Dorsolateral prefrontal cortex (tissue), 122 donors: ENCODE measurements at places on chromosomes 3 and 15.
A peak's percentile ranks its signal among the peaks of the same experiment; 100 is the strongest.

- DNase-seq, result no peak
These were observed 27.3 kb upstream of the ABI3BP start for GRCh38 chr3:101020351-101021015.

- DNase-seq, result no peak
These were observed 19.9 kb upstream of the HEG1 start for GRCh38 chr3:125075738-125076137.

DNA sequence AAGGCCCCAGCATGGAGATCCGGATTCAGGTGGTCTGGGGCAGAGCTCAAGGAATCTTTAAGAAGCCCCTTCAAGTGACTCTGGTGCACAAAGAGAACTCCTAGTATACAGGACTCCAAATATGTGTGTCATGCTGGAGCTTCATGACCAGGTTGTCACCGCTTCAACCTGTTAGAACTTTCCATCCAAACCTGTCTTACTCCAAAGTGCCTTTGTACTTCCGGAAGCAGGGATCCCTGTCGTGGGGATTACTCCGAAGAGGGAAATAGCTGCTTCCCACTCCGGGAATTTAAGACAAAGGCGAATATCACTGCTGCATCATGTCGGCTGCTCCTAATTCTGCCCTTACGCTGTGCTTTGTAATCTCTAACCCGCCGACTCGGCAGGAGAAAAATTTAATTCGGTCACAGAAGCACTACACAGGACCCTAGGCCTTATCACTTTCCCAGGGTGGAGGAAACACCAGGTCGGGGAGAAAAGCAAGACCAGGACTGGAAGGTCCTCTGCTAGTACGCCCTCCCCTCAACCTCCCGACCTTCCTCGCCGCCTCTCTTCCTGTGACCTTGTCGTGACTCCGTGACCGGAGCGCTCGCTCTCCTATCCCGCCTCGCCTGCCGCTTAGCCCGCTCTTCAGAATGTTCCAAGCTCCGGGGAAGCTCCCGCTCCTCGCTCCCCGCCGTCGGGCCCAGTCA is 730 bp downstream of the HIGD1A start:
- DNase-seq, result peak; percentile 31

- no peak for DNase-seq
These were observed 93.4 kb downstream of the RBMS3 start for GRCh38 chr3:29374226-29374625.

GRCh38 chr15:50189633-50190032 is 7.6 kb downstream of the SLC27A2 start:
- no peak for DNase-seq

DNA sequence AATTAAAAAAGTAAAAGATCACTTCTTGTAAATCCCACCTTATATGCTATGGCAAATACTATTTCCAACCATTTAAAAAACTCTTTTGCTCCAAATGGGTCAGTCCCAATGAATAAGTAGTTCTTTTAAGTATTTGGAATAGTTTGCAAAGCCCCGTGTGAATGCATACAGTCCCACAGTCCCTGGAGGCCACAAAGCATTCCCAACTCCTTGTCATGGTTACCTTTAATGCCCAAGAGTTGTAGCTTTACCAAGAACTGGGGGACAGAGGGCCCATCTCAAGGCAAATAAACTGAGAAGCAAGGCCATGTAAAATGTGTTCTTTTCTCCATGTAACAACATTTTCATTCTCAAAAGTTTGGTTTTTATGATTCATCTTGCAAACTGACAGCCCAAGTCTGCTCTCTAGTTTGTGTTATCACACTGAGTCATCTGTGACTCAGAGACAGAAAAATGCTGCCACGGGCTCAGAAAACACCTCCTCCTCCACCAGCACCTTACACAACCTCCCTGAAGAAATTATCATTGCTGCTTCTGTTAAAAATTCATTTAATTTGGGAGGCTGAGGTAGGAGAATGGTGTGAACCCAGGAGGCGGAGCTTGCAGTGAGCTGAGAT is 336.2 kb downstream of the ERC2 start:
- peak; percentile 8 for DNase-seq

DNA sequence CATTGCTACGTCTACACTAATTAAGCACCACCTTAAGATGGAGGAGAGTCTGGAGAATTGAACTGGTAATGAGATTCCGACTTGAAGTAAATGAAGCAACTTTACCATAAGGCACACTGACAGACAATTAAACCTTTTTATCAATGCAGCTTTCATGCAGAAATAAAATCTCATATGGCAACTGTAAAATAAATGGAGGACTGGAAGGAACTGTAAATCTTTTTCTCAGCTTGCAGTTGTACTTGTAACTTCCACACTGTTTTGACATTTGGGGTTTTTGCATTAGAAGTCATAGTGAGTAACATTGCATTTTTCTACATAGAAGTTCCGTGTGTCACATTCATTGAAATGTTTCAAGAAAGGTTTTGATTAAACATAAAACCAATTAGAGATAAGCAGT is 705.3 kb downstream of the NLGN1 start:
- no peak for DNase-seq

- no peak for DNase-seq
These were observed 97.3 kb downstream of the CTNNB1 start for GRCh38 chr3:41296556-41296955.

- DNase-seq, result no peak
These were observed 68.5 kb downstream of the DHX30 start for GRCh38 chr3:47871389-47871788.

GRCh38 chr15:83955806-83956265 is 279.7 kb upstream of the GOLGA6L4 start:
- no peak for DNase-seq

- DNase-seq, result no peak
These were observed 107.7 kb upstream of the RPL32 start for GRCh38 chr3:12948891-12949711.

GRCh38 chr15:42549032-42549491 is 424 bp downstream of the HAUS2 start:
- DNase-seq, result no peak

DNA sequence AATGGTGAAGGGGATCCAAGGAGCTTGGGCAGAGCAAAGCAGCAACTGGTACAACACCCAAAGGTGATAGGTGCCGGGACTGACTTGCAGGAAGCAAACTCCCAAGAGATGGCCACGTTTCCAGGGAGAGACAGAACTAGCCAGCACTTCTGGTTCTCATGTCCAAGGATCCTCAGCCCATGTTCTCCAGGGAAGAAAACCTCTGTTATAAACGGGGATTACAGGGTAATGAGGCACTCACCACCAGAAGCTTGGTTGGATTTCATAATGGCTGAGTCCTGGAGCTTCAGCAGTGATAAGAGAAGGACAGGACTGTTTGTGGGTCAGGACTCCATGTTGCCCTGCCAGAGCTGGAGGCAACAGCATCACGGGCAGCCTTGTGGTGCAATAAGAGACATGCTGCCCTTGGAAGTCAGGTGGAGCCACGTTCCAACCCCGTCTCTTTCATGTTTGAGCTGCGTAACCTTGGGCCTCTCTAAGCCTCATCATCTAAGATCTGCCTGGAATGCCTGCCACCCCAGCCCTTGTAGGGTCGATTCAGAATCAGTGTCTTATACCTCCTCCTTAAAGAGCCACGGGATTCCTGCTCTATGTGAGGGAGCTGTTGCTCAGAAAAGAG is 181.0 kb downstream of the ABHD5 start:
- DNase-seq, result no peak

DNA sequence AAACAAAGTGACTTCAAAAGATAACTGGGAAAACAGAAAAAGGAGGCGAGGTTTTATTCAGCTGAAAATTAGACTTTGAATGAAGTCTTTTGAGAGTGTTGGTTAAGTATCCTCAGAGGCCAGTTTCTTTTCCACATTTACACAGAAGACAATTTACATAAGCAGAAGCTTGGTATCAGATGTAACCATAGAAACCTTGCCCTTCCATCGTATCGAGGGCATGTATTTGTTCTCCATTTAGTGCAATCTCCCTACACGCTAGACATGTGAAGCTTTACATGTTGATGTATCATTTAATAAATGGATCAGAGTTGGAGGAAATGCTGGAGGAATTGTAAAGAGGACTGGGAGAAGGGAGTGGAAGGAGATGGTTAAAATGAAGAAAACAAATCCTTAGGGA is 161.0 kb upstream of the CRBN start:
- DNase-seq, result no peak

DNA sequence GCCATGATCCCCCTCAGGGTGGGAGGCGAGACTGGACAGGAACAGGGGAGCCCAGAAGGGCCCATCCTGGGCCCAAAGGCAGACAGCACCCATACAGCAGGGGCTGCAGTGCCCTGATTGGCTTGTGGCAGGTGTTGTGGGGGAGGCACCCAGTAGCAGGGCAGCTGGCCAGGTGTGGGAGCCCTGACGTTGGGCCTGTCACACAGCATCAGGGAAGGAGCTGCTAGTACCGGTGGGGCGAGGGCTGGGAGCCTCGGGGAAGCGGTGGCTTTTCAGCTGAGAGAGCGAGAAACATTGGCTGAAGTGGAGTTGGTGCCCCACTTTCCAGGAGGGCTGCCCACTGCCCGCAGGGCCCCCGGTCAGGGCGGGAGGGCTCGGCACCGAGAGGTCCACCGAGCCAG is 19.7 kb upstream of the CYP11A1 start:
- no peak for DNase-seq

DNA sequence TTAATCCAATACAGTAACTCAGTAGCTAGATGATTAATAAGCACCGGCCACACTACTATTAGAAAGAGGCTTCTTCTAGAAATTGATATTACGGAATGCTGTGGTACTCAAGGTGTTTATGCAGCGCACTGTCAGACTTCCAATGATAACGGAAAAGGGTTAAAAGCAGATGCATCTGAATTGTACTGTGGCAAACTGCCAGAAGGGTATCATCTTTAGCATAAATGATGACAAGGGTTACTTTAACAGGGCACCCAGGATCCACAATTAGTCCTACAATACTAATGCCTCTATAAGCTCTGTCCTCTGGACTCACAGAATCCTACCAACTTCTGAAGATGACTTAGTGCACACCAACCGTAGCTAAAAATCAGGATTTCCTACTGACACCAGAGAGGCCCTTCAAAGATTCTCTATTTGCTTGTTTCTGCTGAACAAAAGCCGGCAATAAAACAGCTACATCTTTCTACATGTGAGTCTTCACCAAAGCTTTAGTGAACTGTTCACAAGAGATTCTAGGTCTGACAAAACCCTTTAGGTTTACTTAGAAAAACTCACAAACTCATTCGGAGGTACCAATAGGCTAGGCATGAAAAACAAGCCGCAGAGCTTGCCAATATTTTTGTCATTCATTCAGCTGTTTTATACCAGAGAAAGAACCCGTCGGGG is 7.1 kb downstream of the SATB1 start:
- no peak for DNase-seq

DNA sequence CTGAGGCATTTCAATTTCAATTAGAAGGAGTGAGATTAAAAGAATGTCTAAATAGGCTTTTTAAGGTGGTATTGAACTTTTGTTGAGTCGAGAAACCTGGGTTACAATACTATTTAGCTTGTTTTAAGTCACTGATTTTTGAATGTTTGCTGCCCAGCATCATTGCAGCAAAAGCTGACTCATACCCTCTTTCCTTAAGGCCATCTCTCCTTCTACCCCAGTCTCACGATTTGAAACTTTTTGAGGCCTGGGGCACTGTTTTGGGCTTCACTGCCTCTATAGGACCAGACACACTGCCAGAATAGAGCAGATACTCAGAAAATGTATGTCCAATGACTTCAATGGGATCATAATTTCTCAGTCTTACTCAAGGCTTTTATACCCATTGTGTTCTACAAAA is 319.6 kb upstream of the TGFBR2 start:
- DNase-seq, result no peak

DNA sequence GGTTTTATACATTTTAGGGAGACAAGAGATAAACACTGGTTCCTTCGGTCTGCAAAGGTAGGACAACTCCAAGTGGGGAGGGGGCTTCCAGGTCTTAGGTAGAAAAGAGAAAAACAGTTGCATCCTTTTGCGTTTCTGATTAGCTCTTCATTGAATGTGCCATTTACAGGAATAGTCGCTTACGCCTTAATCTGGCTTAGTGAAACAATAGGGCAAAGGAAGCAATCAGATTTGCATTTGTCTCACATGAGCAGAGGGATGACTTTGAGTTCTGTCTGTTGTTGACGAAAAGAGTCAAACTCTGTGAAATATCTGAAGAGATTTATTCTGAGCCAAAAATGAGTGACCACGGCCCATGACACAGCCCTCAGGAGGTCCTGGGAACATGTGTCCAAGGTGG is 166.0 kb upstream of the ATP10A start:
- DNase-seq, result no peak

DNA sequence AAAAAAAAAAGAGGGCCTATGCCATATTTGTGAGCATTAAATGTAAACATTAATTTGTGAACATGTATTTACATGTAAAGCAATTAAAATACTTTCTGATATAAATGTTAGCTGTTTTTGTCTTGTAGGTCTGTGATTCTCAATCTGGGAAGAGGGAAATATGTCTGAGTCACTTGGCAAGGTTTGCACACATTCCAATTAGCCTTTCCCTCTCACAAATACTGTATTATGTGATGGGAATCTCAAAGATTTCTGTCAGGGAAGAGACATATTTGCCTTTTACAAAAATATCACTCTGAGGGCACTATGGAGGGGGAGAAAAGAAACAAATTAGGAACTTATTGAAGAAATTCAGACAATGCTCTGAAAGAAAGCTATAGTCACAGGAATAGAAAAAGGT is 483.6 kb downstream of the GBE1 start:
- no peak for DNase-seq

GRCh38 chr3:81947359-81947758 is 185.9 kb upstream of the GBE1 start:
- DNase-seq, result no peak

GRCh38 chr3:10852066-10852808 is 36.2 kb downstream of the SLC6A11 start:
- no peak for DNase-seq
